ENCODE measurements at places on chromosomes 13 and 19.

DNA sequence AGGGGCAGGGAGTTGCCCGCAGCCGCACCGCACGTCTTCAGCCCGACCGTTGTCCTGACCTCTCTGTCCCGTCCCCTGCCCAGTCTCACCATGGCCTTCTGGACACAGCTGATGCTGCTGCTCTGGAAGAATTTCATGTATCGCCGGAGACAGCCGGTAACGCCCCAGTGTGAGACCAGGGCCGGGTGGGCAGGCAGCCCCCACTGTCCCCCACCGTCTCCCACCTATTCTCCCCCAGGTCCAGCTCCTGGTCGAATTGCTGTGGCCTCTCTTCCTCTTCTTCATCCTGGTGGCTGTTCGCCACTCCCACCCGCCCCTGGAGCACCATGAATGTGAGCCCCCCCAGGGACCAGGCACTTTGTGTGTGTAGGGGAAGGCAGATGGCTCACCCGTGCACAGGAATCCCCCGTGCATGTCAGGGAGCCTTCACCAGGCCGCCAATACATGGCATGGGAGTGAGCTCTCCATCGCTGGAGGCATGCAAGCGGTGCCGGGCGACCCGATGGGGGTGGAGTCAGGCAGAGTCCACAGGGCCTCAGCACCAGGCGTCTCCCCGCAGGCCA, 1.4 kb downstream of the ABCA7 start:
- no peak for DNase-seq

DNA sequence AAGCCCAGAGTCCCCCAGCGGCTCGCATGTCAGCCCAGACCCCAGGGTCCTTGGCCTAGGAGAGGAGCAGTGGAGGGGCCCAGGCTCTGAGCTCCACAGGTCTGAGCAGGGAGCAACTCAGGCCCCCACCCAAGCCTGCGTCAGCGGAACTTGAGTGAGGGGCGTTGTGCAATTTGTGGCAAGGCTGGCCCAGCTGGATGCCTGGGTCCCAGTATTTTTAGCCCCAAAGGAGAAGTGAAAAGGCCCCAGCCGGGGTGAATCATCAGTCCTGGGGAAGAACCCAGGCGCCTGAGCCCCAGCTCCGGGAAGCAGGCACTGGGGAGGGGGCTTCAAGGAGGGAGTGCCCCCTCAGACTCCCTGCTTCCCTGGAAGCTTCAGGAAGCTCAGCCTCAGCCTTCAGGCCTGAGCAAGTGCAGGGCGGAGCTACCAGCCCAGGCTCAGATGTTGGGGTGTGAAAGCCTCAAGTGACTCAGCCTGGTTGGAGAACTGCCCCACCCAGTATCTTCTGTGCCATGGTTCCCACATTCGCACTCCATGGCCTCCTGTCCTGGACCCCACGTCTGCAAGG, 7.2 kb downstream of the MED29 start:
- DNase-seq: peak; percentile 81

- peak; percentile 82 for DNase-seq
Measured at GRCh38 chr13:37175996-37176395, 70.5 kb upstream of the CSNK1A1L start.

DNA sequence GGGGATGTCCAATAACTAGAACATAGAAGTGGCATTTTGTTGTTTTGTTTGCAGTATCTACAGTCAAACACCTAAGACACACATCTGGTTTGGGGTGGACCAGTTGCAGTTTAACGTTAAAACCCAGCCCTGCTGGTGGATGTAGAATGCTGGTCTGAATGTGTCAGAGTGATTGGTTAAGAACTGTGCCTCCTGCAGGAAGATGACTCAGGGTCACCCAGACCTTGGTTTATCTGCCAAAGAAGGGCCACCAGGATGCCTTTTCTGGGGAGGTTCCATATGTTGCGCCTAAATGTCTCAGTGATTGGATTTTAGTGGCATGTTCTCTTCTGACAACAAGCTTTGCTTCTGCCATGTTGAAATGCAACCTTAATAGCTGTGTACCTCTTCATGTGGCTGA, 23.1 kb downstream of the ZNF536 start:
- no peak for DNase-seq

DNA sequence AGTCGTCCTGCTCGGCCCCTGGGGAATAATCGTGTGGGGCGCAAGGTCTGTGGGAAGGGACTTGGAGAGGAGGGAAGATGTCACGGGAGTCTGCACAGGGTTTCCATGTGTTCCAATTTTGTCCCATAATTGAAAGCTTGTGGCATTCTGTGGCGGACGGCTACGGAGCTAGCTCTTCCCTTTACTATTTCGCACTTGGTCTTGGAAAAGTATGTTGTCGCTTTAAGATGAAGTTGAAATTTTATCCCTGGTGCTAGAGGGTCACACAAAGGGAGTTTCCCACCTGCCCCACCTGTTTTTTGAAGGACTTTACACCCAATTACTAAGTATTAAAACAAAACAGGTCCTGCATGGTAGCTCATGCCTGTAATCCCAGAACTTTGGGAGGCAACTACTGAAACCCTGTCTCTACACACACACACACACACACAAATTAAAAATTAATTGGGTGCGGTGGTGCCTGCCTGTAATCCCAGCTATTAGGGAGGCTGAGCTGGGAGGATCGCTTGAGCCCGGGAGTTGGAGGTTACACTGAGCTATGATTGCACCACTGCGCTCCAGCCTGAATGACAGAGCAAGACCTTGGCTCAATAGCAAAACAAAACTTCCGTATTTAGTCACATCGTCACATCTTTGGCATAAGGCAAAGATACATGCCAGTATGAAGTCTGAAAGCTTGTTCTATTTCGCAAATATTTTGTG, 967 bp upstream of the TPT1 start:
- DNase-seq: no peak

- peak; percentile 18 for DNase-seq
Measured at GRCh38 chr13:73708393-73708985, 425.7 kb downstream of the KLF12 start.

DNA sequence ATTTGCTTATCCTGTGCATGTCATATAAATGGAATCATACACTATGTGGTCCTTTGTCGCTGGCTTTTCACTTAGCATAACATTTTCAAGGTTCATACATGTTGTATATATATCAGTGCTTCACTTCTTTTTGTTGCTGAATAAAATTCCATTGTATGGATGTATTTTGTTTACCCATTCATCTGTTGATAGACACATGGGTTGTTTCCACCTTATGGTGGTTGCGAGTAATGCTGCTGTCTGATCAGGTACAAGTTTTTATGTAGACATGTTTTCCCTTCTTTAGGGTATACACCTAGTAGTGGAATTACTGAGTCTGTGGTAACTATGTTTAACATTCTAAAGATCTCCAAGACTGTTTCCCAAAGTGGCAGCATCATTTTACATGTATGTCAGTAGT, 102.5 kb downstream of the RNF17 start:
- no peak for DNase-seq

- DNase-seq: no peak
Measured at GRCh38 chr13:66344805-66345517, 885.2 kb downstream of the PCDH9 start.

- no peak for DNase-seq
Measured at GRCh38 chr13:85411591-85411990, 387.6 kb downstream of the SLITRK6 start.

GRCh38 chr13:112743451-112744167, 53.8 kb downstream of the ATP11A start:
- no peak for DNase-seq

- DNase-seq: no peak
Measured at GRCh38 chr13:72638059-72638815, 89.2 kb downstream of the MZT1 start.

DNA sequence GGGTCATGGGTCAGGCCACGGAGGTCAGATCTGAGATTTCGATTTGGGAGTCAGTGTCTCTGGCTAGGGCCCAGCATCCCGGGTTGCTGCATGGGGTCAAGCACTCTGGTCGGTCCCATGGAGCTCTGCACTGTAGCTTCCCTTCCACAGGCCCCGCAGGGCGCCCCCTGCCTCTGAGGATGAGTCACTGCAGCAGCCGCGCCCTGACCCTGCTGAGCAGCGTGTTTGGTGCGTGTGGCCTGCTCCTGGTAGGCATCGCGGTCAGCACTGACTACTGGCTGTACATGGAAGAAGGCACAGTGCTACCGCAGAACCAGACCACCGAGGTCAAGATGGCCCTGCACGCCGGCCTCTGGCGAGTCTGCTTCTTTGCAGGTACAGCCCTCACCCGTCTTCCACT, 3.6 kb downstream of the CACNG7 start:
- no peak for DNase-seq

DNA sequence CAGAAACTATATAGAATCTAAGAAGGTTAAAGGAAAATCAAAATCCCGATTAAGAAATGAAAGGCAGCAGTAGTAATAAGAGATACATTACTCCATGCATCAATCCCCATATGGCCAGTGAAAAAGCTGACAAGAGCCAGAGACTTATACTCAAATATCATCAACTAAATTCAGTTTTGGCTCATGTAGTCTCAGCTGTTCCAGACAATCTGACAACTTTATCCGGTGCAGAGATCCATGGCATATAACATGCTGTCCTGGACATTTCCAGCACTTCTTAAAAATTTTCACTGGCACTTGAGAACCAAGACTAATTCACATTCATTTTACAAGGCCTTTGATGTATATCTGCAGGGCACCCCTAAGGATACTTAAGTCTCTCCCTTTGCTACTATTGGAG, 255.7 kb upstream of the KLHL1 start:
- no peak for DNase-seq

DNA sequence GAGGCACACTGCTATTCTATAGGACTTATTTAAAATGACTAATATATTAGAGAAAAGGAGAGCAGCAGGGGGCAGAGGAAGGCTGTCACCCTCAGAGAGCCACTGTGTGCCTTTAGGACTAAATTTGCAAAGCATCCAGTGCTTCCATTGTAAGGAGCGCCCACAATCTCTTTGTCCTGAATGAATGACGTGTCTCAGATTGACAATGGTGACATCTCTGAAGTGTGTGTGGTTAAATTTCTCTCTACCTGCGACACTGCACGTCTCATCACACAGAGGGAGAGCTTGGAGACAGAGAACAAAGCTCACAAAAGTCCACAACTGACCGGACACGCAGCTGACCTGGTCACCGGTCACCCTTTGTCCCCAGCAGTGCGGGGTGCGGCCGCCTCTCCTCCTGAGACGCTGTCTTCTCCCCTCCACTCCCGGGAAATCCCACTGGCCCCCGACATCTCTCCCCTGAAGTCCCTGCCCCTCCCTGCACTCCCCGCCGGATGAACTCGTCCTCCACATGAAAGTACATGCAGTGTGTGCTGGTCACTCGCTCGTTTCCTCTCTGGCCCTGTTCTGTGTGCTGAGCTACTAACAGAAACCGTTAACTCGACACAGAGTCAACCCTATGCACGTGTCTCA, 107.2 kb downstream of the RAB20 start:
- no peak for DNase-seq

DNA sequence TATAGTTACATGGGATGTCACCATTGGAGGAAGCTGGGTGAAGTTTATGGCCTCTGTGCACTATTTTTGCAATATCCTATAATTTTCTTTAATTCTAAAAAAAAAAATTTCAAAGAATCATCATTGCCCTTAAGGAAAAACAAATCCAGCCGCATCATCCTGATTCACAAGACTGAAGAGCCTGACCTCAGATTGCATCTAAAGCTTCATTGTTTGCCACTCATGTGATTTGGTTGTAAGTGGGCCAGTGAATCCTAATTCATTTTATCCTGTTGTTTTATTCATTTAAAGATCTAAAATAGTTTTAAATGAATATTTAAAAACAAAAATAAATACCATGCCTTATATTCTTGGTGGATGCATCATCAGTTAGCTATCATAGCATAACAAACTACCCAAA, 504.5 kb downstream of the TBC1D4 start:
- no peak for DNase-seq

DNA sequence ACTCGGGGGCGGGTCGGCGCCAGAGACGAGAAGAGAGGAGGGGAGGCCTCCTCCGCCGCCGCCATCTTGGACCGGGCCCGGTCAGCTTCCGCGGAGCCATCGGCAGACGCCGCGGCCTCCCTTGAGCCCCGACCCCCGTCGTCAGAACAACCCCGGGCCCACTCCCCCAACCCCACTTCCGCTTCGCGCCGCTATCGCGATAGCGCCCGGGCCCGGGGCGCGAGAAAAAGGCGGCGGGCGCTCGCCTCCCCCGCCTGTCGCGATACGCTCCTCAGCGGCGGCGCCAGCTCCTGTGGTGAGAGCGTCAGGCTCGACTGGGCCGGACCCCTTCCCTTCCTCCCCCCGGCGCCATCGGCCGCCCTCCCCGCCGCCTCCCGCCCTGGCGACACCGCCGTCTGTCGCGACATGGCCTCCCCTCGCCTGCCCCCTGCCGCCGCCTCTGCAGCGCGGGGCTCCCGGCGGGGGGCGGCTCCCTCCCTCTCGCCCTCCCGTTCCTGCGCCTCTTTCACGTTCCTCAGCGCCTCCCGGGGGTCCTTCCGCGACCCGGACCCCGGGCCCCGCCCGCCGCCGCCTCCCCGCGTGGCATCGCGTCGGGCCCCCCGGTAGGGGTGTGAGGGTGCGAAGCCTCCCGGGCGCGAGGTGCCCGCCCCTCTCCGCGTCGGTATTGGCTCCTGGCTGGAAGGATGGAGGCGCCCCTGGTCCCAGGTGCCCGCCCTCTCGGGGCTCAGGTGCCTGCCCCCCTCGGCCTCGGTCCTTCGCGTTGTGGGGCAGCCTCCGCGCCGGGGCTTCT, at the start of gene CNOT3:
Gene CNOT3, plus strand, starts transcription at position 64 of the 790 bp plus-strand sequence. CDS start 5,217 bp downstream, outside the sequence.
- no peak for DNase-seq

GRCh38 chr13:36057041-36057440, 74.1 kb downstream of the DCLK1 start:
- DNase-seq: no peak

DNA sequence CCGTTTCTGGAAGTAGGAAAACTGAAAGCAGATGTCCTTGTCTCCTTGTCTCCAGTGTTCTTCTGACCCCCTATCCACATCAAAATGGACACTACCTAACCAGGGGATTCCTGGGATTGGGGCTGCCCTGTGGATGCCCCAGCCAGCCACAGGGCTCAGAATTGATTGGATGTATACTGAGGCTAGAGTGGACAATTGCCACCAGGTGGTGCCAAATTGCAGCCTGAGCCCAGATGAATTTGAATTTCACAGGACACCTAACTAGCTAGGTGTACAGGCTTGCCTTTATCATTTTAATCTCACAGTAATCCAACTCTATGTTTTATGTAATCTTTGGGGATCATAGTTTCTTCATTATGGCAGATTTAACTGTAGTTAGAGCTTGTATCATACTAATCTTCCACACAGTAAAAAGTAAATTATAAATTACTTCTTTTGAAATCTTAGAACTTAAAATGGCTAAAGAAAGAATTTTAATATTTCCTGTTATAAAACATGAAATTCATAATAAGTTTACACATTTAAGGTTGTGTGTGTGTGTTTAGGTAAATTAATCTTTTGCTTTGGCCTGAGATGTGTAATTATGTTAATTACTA, 58.0 kb downstream of the PIBF1 start:
- no peak for DNase-seq

DNA sequence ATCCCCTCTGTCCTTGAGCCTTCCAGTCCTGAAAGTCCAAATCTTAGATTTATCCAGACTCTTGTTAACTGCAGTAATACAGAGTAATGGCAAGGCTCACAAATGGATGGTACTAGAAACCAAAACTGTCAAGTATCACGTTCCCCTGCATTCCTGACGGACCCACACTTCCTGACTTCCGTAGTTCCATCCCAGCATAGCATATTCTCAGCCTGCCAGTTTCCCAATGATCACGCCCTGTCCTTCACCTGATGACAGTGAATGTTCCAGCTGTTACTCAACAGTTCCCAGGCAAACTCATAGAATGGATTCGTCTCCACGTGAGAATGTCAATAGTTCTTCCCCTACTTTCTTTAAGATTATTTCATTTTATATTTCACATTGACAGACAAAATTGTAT, 33.6 kb downstream of the SLC7A1 start:
- no peak for DNase-seq

- DNase-seq: no peak
Measured at GRCh38 chr13:24308068-24308445, 1.3 kb upstream of the C1QTNF9 start.
